ENCODE measurements at places on chromosomes 6 and 20.
A peak's percentile ranks its signal among the peaks of the same experiment; 100 is the strongest.

DNA sequence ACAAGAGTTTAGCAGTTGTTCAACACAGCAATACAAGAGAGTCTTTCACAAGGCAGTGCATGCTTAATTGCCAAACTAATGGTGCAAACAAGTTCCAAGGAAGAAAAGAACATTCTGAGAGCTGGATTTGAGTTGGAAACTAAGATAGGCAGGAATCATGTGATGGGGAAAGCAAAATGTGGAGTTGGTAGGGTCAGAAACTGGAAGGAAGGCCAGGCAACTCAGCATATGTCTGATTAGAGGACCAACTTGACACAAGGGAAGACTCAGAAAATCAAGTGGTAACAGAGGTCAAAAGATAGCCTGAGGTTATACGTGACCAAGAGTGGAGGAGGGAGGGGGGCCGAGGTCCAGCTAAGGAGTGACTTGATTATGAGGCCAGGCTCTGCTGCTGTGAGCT is 117.3 kb downstream of the SMLR1 start:
- DNase-seq: no peak

DNA sequence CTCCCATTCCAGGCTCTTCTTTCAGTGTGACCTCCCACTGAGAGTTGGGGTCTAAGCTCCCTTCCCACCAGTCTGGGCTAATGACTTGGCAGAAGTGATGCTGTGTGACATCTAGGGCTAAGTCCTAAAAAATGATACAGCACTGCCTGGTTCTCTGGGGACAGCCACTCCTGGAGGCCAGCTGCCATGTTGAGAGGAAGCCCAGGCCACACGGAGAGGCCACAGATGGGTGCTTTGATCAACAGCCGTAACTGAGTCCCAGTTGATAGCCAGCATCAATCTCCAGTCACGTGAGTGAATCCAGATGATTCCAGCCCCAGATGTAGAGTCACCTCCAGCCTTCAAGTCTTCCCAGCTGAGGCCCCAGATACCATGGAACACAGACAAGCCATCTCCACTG is 13.8 kb downstream of the SUN5 start:
- DNase-seq: no peak

- DNase-seq: peak; percentile 89
Observed at GRCh38 chr6:95127261-95127660, 450.1 kb upstream of the MANEA start.

GRCh38 chr6:81126150-81126549 is 626.3 kb downstream of the TENT5A start:
- no peak for DNase-seq

DNA sequence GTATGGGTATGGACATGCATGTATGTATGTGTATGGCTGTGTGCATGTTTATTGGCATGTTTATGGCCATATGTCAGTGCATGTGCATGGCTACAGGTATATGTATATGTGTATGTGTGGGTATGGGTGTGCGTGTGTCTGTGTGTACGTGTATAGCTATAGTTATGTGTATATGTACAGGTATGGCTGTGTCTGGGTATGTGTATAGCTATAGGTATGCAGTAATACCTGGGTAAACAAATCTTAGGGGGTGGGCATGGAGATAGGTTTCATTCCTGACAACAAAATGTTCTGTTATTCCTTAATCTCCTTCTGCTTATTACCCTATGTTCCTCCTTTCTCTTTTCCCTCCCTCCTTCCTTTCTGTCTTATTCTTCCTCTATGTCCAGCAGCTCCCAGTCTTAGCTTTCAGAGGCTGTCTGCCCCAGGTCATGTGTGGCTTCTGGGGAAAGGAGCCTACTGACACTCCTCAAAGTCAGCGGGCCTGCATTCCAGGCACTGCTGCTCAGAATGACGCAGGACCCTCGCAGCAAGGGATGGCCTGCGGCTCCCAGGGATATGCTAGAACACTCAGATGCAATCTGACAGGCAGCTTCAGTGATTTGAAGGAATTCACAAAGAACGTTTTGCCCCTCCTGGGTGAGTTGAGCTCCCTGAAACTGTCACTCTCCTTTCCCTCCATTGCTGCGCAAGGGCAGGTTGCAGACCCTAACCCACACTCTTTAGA is 139.3 kb upstream of the PHACTR1 start:
- DNase-seq: no peak

GRCh38 chr20:18734525-18735189 is 78.9 kb upstream of the SCP2D1 start:
- no peak for DNase-seq

DNA sequence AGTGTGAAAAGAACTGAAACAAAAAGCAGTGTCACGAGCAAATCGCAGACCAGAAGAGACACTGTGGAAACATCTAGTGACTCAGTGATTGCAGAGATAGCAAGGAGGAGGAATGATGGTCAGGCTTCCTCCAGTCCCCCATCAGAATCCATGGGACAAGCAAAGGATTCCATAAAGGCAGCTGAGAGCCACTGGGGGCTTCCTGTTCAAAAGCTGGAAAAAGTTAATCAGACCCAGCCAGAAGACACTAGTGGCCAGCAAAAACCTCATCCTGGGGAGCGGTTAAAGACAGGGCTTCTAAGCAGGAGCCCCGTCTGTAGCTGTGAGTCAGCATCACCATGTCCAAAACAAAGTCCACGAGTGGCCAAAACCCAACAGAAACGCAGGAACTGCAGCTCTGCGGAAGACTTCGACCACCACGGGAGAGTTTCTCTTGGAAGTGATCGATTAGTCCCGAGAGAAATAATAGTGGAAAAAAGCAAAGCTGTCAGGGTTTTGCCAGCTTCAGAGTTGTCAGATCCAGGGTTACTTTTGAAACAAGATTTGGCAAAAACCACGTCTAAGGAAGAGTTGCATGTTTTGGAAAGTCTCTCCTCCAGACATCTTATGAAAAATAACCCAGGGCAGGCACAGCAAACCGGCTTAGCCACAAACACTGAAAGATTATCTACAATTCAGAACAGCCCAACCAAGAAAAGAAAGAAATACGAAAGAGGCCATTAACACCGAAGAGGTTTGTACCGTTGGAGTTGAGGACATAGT is 51.0 kb downstream of the JAG1 start:
- no peak for DNase-seq

DNA sequence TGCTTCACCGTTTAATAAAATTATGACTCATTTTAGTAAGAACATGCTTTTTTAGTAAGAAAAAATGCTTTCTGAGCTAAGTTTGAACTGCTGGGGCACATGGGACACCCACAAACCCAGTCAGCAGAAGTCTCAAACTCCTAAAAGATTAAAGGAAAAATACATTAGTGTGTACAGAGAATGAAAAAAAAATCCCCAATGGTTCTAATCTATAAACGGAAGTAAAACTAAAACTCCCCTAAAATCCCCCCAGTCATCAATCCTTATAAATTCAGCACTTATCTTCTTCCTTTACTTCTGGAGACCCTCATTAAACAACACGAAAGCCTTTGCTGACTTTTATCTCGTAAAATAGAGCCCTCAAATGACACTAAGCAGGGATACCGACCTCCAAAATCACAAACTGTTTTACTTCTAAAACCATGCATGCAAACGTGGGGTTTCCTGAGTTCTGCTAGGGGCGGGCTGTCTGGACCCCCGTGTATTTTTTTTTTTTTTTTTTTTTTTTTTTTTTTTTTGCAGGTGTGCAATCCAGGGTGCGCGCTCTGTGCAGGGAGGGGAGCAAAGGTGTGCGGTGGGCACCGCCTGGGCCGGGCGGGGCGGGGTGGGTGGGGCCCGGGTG is 1.1 kb upstream of the MYB start:
- peak; percentile 20 for DNase-seq

DNA sequence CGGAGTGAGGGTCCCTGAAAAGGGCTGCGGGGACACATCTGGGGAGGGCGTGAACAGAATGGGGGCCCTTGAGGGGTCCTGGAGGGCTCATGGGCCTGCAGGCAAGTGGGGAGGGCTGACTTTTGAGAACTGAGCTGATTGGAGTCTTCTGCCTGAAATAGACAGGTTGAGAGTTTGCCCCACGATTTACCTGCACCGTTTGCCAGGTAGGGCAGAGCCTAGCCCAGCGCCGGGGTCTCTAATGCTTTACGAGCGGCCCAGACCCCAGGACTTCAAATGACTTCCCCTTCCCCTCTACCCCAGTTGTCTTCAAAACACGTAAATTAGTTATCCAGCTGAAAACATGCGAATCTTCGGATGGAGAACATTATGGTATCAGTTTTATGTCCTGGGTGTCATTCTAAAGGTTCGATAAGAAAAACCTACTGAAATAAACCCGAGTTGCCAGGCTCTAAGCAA is 1.3 kb downstream of the PLCB1 start:
- DNase-seq: no peak

- peak; percentile 70 for DNase-seq
Observed at GRCh38 chr6:55175078-55176049, 1.0 kb downstream of the HCRTR2 start.

DNA sequence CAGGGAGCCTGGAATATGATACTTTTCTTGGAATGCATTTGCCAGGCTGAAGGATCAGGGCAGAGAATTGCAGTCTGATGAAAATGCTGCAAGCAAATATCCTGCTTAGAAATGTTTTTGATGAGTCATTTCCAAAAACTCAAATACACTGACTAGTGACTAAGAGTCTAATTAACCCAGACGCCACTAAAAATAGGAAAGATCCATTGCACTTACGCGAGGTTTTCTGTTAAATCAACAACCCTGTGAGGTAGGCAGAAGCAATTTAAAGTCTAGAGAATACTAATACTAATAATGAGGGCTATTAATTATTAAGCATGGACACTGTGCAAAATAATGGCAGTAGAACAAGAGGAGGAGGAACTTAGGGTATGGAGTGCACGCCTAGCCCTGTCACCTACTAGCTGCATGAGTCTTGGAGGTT is 130.1 kb upstream of the DOK5 start:
- no peak for DNase-seq

DNA sequence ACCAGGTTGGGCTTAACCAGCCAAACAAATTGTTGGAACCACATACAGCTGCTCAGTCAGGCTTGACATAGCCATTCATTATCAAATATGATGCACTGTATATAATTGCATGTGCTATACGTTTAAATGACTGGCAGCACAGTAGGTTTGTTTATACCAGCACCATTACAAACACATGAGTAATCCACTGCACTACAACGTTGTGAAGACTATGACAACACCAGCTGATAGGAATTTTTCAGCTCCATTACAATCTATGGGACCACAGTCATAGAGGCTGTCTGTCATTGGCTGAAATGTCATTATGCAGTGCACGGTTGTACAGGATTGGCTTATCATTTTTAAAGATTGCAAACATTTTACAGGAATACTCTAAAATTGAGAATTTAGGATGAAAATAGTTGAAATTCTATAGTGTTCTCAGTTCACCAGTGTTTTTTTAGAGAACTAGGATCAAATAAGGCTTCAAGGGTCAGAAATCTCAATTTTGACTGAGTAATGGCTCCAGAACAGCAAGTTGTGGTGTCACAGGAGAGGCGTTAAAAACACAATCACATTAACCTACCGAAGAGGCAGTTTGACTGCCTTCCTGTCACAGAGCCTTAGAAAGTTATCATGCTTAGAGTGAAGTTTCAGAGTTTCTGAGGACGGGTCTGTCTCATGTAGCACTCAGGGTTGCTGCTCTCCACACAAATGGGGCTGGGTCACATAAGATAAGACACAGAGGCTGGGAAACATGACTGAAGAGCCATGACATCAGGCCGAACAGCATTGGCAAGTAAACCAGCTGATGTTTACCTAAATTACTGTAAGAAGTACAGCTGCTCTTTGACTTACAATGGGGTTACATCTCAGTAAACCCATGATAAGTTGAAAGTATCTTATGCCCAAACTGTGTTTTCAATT is 60.7 kb upstream of the SMLR1 start:
- no peak for DNase-seq

DNA sequence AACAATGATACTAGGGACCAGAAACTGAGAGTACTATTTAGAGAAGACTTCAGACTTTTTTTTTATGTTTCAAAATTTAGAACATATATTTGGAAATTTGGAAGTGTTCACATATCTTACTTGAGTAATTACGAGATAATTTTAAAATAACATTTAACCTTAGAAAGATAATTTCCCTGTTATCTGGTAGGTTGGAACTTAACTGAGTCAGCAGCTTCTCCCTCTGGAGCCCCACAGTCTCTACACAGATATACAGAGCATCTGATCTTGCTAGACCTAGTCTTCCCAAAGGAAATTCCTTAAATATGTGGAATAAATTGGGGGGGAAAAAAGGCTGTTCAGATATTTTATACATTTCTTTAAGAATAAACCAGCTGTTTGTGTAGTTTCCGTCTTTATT is 48.6 kb downstream of the TSPYL4 start:
- DNase-seq: no peak

GRCh38 chr6:121619013-121619412 is 183.6 kb downstream of the GJA1 start:
- DNase-seq: no peak

DNA sequence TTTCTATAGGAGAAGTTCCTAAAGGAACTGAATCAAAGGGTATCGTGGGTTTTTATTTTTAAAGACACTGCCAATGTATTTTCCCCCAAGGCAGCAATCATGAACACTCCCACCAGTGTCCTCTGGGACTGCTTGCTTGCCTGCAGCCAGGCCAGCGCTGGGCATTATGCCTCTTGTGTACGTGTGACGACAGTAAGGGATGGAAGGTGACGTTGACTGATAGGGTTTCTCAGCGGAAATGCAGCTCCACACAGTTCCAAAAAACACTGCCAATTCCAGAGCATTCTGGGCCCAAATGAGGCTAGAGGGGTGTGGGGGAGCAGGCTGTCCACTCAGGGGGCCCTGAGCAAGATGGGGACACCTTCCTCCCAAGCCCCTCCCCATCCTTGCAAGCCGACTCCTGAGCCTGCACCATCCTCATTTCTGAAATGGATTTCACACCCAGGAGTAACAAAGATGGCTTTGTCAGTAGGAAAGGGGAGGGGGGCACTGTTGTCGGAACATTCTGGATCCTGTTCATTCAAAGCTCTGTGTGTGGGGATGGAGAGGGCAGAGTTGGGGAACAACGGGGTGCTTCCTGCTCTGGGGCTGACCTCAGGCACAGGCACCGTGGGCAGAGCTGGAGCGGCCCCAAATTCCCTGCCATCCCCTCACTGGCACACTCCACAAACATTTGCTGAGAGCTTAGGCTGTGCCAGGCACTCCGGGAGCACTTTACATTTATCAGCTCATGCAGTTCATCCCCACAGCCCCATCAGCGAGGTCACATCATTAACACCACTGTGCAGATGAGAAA is 20.0 kb downstream of the PREX1 start:
- DNase-seq: no peak

GRCh38 chr6:129073051-129073450 is 190.1 kb downstream of the LAMA2 start:
- no peak for DNase-seq
